ENCODE measurements at places on chromosomes 3 and 15.

DNA sequence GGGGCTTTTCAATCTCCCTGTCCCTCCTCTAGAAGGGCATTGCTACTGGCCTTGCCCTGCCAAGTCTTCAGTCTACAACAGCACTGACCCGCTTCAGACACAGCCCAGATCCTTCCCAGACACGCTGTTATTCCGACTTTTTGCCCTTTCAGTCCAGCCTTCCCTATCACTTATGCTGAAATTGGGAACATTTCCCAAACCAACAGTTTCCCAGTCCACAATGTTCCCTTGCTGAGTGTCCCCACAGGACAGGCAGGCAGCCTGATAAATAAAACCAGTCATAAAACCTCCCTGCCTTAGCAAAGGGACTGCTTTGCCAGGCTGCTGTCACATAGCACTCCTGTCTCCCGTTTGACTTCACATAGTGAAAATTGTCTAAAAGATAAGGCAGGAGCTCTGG, 43.5 kb downstream of the GOLGA6L2 start:
- H3K27me3 ChIP-seq: no peaks in the 10 kb centered on the region
- no peak overlapping the region for H3K27ac ChIP-seq
- no peaks in the 10 kb centered on the region for H3K36me3 ChIP-seq
- no peaks in the 10 kb centered on the region for H3K4me1 ChIP-seq
- DNase-seq: no peak

GRCh38 chr3:31016196-31016595, 121.7 kb upstream of the GADL1 start:
- H3K4me1 ChIP-seq: no peaks in the 10 kb centered on the region
- no peak overlapping the region for H3K4me3 ChIP-seq
- H3K27me3 ChIP-seq: no peaks in the 10 kb centered on the region
- no peak overlapping the region for H3K27ac ChIP-seq
- H3K36me3 ChIP-seq: no peaks in the 10 kb centered on the region

DNA sequence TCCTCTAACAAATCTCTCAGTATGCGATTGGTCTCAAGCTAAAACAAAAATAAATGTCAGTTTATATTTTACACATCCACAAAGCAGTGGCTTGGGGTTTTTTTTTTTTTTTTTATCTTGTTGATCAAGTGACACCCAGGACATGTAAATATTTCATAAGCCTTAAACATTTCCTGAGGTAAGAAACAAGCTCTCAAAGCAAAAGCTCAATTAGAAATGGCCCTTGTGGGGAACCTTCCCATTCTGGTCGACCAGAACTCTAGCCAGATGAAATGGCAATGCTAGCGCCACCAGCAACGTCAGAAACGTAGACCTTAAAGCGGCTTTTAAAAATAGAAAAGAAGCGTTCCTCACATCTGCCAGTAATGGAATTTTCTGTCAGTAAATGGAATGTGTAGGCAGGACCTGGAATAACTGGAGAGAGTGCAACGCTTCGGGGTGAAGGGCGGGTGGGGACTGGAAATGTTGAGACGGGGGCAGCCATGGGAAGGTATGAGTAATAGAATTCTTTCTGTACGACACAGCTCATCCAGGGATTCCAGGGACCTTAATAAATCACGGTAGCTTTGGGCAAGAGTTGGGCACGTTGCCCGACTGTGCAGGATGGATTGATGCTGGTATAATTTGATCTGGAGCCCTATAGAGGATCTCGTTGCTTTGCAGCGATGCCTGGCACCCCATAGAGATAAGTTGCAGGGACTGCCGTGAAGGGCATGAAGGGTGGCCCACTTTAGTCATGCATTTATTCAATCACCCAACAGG, 44.4 kb downstream of the BTD start:
- no peak overlapping the region for H3K4me3 ChIP-seq
- H3K27ac ChIP-seq: peak overlapping the region; percentile 83
- H3K27me3 ChIP-seq: no peaks in the 10 kb centered on the region
- peaks cover 22% of the 10 kb centered on the region for H3K4me1 ChIP-seq

DNA sequence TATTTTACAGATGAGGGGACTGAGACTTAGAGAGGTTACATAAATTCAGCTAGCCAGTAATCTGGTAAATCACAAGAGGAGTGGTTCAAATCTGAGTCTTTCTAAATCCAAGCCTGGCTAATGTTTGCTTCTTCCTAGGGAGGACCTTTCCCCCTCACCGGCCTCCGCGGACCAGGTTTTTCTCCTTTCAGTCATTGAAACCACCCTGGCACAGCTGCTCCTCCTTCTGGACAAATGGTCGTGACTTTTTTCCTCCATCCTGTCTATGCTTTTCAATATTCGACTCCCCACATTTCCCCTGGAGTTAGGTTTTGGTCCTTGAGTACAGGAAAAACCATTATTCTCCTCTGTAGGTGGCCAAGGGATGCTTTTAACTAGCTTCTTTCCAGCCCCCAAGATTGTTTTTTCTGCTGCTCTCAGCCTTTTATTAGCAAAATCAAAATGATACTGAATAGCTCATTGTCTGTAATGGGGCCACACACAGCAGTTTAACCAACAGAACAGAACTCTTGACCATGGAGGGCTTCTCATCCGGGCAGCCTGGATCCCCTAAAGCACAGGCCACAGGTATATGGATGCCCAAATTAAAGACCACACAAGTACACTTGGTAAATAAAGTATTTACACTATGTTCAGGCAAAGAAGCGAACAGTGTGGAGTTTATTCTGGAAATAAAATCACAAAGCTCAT, 85.9 kb upstream of the KLHL25 start:
- peaks cover 9% of the 10 kb centered on the region for H3K4me1 ChIP-seq
- H3K36me3 ChIP-seq: no peaks in the 10 kb centered on the region
- no peak overlapping the region for H3K27ac ChIP-seq

- H3K36me3 ChIP-seq: no peaks in the 10 kb centered on the region
- H3K4me1 ChIP-seq: no peaks in the 10 kb centered on the region
- DNase-seq: no peak
These were observed 51.2 kb downstream of the EPHA6 start for GRCh38 chr3:96865605-96866004.

DNA sequence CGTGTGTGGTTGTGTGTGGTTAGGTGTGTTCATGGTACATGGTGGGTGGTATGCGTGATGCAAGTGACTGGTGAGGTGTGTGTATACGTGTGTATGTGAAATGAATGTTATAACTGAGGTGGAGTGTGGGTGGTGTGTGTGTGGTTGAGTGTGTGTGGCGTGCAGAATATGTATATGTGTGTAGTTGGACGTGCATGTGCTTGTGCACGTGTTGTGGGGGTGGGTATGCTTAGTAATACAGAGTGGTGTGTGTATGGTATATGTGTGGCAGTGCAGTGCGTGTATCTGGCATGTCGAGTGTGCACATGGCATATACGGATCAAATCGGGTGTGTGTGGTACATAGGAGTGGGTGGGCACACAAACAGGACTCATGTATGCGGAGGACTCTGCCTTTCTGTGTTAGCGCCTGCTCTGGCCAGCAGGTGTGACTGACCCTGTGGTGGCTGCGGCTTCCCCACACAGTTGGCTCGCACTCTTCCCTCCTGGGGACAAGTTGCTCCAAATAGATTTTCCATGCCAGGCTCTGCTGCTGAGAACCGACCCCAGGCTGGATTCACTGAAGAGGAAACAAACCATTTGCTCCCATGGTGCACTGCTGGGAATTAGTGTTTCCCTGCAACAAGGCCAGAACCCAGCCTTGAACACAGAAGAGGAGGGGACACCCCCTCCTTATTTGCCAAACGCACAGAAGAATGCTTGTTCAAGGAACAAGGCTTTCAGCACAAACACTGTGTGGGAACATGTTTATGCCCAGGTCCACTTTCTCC, 1.2 kb upstream of the C3orf70 start:
- H3K27ac ChIP-seq: no peak overlapping the region
- H3K27me3 ChIP-seq: peaks cover 9% of the 10 kb centered on the region
- peak overlapping the region; percentile 66 for H3K4me3 ChIP-seq
- DNase-seq: no peak

- no peak for DNase-seq
These were observed 27.8 kb downstream of the LIPC start for GRCh38 chr15:58459560-58459959.

- no peaks in the 10 kb centered on the region for H3K36me3 ChIP-seq
- no peak overlapping the region for H3K4me3 ChIP-seq
- H3K27ac ChIP-seq: no peak overlapping the region
- peaks cover 20% of the 10 kb centered on the region for H3K4me1 ChIP-seq
- no peak for DNase-seq
These were observed 52.1 kb upstream of the PRR23E start for GRCh38 chr3:127140501-127141460.

DNA sequence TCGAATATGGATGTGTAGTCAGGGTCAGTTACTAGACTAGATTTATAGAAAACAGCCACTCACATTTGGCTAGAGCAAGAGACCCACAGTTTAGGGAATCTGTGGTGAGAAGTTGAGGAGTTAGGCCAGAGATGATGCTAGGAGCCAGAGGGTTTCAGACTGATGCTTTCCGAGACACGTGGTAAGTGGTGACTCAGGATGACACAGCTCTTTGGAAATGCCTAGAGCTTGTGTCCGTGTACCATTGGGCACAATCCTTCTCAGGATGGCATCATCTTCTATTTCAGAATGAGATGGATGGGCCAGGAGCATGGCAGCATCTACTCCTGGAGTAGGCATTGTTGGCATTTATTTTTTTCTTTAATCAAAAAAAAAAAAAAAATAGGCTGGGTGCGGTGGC, 28.5 kb downstream of the PTPRG start:
- DNase-seq: no peak
- H3K36me3 ChIP-seq: no peaks in the 10 kb centered on the region
- no peaks in the 10 kb centered on the region for H3K27me3 ChIP-seq

GRCh38 chr15:35281515-35281914, 196.4 kb upstream of the NANOGP8 start:
- DNase-seq: no peak
- no peak overlapping the region for H3K4me3 ChIP-seq
- no peaks in the 10 kb centered on the region for H3K36me3 ChIP-seq
- no peaks in the 10 kb centered on the region for H3K27me3 ChIP-seq
- H3K27ac ChIP-seq: no peak overlapping the region
- no peaks in the 10 kb centered on the region for H3K4me1 ChIP-seq

DNA sequence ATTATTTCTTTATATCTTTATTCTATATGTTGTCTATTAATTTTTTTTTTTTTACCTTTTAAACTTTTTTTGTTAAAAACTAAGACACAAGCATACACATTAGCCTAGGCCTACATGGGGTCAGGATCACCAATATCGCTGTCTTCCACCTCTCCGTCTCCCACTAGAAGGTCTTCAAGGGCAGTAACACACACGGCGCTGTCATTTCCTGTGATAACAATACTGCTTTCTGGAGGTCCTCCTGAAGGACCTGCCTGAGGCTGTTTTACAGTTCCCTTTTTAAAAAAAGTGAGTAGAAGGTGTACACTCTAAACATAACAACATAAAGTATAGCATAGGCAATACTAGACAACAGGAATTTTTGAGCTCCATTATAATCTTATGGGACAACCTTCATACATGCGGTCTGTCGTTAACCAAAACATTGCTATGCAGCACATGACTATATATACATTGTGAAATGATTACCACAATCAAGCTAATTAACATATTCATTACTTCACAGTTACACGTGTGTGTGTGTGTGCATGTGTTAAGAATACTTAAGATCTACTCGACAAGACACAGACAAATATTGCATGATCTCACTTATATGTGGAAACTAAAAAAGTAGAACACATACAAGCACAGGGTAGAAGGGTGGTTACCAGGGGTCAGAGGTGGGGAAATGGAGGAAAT, 20.8 kb downstream of the RAB6B start:
- H3K27ac ChIP-seq: no peak overlapping the region
- no peaks in the 10 kb centered on the region for H3K27me3 ChIP-seq
- H3K36me3 ChIP-seq: no peaks in the 10 kb centered on the region
- H3K4me1 ChIP-seq: no peaks in the 10 kb centered on the region
- no peak for DNase-seq

DNA sequence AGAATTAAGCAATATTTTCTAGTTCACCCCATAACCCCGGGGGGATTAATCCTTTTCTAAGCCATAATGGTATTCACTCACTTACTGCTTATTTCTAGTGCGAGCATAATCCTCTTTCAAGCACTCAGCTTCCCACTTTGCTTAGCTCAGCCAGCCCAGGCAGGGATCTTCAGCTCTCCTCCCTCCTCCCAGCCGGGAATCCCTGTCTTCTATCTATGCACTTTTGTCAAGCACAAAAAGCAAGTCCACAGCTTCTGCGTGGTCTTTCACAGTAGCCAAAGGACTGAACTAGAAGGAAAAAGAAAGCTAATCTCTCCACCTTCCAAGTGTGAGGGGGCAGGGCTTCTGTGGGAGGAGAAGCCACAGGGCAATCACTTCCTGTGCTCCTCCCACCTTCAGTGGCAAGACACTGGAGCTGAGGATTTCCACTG, 62.8 kb downstream of the PEX5L start:
- H3K36me3 ChIP-seq: no peaks in the 10 kb centered on the region
- no peaks in the 10 kb centered on the region for H3K4me1 ChIP-seq
- no peaks in the 10 kb centered on the region for H3K27me3 ChIP-seq
- H3K4me3 ChIP-seq: no peak overlapping the region

DNA sequence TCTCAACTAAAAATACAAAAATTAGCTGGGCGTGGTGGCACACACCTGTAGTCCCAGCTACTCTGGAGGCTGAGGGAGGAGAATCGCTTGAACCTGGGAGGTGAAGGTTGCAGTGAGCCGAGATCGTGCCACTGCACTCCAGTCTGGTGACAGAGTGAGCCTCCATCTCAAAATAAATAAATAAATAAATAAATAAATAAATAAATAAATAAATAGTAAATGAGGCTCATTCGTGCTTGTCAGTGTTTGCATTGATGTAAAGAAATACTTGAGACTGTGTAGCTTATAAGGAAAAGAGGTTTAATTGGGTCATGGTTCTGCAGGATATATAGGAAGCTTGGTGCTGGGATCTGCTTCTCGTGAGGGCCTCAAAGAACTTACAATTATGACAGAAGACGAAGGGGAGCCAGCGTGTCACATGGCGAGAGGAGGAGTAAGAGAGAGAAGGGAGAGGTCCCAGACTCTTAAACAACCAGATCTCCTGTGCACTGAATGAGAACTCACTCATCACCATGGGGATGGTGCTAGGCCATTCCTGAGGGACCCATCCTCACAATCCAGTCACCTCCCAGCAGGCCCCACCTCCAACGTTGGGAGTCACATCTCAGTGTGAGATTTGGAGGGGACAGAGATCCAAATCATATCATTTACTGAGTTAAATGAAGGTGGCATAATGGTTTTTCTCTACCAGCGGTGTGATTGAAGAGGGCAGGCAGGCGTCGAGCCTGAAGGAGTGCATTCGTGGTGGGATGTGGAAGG, 104.5 kb downstream of the FNDC3B start:
- no peak for DNase-seq
- no peaks in the 10 kb centered on the region for H3K36me3 ChIP-seq
- H3K27me3 ChIP-seq: no peaks in the 10 kb centered on the region
- peaks cover 47% of the 10 kb centered on the region for H3K4me1 ChIP-seq
- H3K4me3 ChIP-seq: no peak overlapping the region
- H3K27ac ChIP-seq: no peak overlapping the region

GRCh38 chr15:96147267-96147666, 183.2 kb upstream of the NR2F2 start:
- H3K27ac ChIP-seq: no peak overlapping the region
- DNase-seq: no peak
- no peak overlapping the region for H3K4me3 ChIP-seq
- H3K4me1 ChIP-seq: peaks cover 11% of the 10 kb centered on the region
- no peaks in the 10 kb centered on the region for H3K27me3 ChIP-seq
- H3K36me3 ChIP-seq: no peaks in the 10 kb centered on the region

GRCh38 chr3:52434491-52435115, 10.3 kb downstream of the SEMA3G start:
- no peak overlapping the region for H3K27ac ChIP-seq
- no peak for DNase-seq
